ENCODE measurements at places on chromosomes 12 and 14. TPM values are rescaled to one million over a fixed set of nuclear protein-coding genes. Genes with fewer than 3 reads are reported as not detected.

TRAF3 gene
- 26.6 TPM for total RNA-seq

PTPRB gene
- 98.7 TPM for total RNA-seq

MANSC4 gene
- not detected for total RNA-seq

SLC10A1 gene
- total RNA-seq, result not detected

HOXC6 gene
- not detected for total RNA-seq

C12orf50 gene
- total RNA-seq, result not detected

FAM234B gene
- 12.8 TPM for total RNA-seq

SUPT16H gene
- 98.9 TPM for total RNA-seq

RHEBL1 gene
- 2.2 TPM for total RNA-seq

CLEC4C gene
- total RNA-seq, result not detected

ZBTB42 gene
- 3.9 TPM for total RNA-seq

OVCH1 gene
- total RNA-seq, result 0.21 TPM

CCER1 gene
- not detected for total RNA-seq

SSTR1 gene
- 1.2 TPM for total RNA-seq

SLC7A8 gene
- total RNA-seq, result 0.46 TPM

IRAK3 gene
- total RNA-seq, result 9.4 TPM

ASCL1 gene
- not detected for total RNA-seq

METTL1 gene
- total RNA-seq, result 8.1 TPM

DPPA3 gene
- total RNA-seq, result not detected

AMDHD1 gene
- 0.07 TPM for total RNA-seq

SPIC gene
- not detected for total RNA-seq

CD163L1 gene
- 1.3 TPM for total RNA-seq

OR2AP1 gene
- not detected for total RNA-seq

MORN3 gene
- total RNA-seq, result 1.6 TPM

STXBP6 gene
- 0.04 TPM for total RNA-seq

KERA gene
- not detected for total RNA-seq

DTD2 gene
- total RNA-seq, result 32.6 TPM
